Stimulated activated CD8-positive, alpha-beta memory T cell treated with anti-CD3 and anti-CD28 coated beads, Interleukin-15, amount 100 ng/mL, for 24 hours (primary cell): ENCODE measurements at places on chromosomes 2 and 18.

DNA sequence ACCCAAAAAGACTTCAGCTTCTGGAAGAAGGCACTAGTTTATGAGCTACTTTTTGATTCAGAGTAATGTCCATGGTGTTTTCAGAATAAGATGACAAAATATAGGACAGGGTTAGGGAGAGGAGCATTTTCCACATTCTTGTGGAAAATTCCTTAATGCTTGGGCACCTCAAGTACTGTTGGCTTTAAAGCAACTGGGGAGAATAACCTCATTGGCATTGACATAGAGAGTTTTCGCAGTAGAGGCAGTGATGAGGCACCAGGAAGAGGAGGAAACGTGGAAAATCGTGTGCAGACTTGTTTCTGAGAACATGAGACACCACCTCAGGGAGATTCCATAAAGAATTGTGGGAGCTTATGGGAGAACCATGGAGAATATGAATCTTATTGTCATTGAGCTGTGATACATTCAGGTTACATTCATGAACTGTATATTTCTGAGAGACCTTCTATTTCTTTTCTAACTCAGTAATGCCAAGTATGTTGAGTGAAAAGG, 929.0 kb upstream of the NRXN1 start:
- DNase-seq, result no peak

- no peak for DNase-seq
Observed at GRCh38 chr2:205766779-205767359, 84.6 kb downstream of the NRP2 start.

DNA sequence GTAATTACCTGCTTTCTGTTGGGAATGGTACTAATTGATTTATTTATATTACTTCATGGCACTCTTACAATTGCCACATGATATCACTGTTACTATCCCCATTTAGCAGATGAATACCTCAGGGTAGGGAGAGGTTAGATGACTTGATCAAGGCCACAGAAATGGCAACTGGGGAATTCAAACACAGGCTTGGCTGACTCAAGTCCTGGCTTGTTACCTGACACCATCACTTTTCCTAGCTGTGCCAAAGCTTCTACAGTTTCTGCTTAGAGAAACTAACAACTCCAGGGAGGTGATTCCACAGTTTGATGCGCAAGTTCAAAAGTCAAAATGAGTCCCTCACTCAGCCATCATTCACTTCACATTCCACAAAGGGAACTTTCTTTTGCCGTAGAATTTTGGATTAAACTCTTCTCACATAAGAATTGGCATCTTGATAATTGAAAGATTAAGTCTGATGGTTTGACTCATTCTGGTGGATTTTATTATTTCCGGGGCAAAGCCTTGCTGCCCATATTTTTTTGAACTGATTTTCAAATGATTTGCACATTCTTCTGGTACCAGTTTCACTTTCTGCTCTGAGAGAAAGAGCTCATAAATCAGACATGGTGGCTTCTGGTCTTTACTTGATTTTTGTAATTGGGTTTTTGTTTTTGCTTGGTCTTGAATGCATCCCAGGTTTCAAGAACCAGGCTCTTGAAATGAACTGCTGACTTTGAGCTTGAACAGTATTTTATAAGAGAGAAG, 656.8 kb downstream of the BCL11A start:
- no peak for DNase-seq

DNA sequence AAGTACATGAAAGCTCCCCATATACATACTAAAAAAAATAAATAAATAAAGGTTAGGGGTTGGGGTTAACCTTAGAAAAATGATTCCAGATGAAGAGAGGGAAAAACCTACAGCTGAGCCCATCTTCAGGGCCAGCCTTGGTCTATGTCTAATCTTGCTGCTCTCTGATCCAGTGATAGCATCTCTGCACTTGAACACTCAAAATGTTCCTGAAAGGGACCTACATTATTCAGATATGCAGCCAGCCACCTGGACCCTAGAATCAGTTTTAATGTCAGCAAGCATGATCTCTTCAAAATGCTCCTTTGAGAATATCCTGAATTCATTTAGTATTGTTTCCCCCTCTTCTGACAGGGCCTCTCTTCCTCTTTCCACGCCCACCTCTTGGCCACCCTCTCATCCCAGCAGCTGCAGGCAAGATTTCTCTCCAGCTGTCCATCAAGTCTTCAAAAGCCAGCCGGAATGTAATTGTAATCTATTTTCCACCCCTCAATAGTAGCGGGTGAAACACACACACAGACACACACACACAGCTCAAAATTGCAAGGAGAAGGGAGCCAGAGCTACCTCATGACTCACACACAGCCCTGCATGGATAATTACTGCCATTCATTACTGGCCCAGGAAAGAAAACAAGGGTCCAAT, 135.5 kb downstream of the MYO3B start:
- DNase-seq, result no peak

DNA sequence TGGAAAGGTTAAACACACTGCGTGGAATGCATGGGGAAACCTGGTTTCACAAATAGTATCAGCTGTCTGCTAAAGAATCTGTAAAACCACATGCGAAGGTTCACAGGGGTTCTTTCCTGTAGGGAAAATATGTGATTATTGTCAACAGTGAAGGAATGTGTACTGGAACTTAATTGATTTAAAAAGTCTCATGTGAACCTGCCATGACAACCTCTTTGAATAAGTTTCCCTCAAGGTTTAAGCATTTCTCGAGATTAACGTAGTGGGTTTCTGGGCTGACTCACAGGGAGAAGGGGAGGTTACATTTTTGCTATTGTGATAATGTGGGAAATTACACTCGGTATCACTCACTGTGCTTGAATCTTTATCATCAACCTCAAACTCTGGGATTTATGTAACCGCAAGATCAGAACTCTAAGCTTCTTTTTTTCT, 28.2 kb upstream of the IL1R1 start:
- DNase-seq, result no peak

GRCh38 chr2:187617905-187618304, 63.7 kb upstream of the TFPI start:
- DNase-seq, result no peak

- DNase-seq, result no peak
Observed at GRCh38 chr2:168136392-168136977, 110.9 kb downstream of the STK39 start.

DNA sequence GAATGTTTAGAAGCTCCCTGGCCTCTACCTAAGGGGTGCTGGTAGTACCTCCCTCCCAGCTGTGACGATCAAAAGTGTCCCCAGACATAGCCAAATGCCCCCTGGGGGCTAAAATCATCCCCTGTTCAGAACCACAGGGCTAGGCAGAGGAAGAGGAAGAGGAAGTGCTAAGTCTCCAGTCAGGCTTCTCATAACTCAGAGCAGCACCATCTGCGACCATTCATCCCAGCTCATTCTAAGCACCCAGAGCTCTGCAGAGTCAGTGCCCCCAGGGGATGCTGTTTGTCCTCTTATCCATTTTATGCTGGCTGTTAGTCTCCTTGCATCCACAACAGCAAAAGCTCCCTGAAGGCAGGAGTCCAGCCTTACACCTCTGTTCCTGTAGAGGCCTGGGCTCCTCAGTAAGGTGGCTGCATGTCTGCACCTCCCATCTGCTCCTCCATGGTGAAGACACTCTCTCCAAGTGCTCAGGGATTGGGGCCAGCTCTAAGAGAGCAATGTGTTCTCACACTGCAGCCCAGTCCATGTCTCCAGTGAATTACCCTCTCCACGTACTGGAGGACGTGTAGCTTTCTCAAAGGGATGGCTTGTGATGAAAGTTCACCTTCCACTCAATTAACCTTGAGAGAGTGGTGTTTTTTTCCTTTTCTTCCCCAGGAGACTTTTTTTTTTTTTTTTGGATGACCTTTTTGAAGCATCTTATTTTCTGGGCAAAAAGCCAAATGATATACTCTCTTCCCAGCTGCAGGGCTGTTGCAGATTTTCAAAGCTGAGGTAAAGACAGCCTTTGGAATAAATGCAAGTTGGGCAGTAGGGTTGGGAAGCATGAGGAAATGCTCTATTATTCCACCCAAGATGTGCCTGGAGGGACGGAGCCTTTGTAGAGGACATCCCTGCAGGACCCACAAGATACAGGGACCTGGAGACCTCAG, 158.9 kb upstream of the SLC14A2 start:
- DNase-seq, result no peak

DNA sequence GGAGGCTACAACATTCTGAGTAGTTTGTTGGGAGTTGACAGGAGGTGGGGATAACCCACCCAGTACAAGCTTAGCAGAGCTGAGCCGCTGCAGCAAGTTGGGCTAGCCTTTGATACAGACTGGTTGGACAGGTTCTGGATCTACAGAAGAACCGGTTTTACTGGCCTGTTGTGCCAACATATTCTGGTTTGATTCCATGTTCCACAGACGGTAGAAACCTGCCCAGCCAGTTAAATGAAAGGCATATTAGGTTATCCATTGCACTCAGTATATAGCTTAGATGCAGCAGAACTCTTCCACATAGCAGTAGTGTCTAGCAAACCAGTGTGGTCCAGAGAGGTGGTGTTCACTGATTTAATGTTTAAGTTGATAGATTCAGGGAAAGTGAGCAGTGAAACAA, 19.3 kb upstream of the RBBP8 start:
- DNase-seq, result no peak

GRCh38 chr2:174635015-174635593, 37.5 kb upstream of the WIPF1 start:
- DNase-seq, result no peak

DNA sequence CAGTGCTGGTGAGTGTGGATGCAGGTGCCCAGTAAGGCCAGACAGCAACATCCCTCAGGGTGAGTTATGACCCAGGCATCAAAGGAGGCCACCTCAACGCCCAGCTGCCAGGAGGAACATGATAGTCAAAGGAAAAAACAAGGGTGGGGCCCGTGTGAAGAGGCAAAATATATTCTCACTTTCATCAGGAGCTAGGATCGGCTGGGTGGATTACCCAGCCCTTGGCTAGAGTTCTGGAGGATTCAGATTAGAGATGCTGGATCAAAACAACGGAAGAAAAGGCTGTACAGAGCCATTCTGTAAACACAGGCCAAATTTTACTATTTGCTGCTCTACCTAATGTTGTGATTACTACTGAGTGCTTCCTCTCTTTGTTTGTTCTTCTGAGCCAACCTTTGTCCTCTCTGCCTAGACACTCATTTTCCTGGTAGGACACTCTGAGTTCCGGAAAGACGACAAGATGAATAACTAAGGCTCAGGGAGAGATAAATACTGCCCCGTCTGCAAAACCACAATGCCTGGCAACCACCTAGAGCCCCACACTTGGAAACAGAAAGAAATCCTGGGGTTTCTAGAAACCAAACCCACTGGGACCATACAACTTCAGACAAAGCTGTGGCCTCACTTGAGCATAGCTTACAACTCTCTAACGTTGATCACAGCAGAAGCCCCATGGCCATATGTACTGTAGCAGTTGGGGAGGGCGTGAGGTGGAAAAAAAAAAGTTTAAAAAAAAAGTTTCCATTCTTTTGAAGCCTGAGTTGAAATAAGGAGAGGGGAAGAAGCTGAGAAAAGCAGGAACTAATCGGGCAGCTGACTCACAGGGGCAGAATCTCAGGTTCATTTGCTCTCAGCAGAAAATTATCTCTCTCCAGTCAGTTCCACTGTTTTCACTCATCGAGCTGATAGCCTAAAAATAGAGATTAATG, 17.8 kb upstream of the PMAIP1 start:
- DNase-seq, result no peak

- no peak for DNase-seq
Observed at GRCh38 chr18:36572135-36572856, 256.5 kb downstream of the TPGS2 start.

GRCh38 chr18:58533766-58534165, 95.1 kb downstream of the ALPK2 start:
- DNase-seq, result no peak

DNA sequence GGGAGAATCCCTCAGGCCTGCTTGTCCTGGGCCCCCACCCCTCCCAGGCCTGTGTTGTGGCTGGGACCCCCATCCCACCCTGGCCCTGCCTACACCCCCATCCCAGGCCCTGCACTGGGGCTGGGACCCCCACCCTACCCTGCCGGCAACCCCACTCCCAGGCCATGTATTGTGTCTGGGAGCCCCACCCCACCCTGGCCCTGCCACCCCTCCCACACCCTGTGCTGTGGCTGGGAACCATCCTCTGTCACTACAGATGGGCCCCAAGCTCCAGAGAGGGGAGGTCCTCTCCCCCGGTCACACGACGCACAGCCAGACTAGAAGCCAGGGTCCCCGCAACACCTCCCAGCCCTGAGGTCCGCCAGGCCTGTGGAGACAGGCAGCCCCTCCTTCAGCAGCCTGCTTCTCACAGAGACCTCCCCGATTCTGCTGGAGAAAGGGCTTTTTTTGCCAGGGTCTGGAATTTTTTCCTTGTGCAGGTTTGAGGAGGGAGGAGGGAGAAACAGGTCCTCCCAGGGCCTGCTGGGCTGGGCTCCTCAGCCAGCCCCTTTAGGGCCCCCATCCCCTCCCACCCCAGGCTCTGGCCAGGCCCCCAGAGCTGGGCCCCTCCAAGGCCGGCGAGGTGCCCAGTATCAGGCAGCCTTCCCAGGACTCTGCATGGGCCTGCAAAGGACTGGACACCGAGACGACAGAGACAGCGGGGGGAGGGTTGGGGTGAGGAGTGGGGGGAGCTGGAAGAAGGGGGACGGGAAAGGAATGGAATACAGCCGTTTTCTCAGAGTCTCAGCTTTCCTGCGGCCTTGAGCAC, 28.0 kb downstream of the KIF1A start:
- no peak for DNase-seq

DNA sequence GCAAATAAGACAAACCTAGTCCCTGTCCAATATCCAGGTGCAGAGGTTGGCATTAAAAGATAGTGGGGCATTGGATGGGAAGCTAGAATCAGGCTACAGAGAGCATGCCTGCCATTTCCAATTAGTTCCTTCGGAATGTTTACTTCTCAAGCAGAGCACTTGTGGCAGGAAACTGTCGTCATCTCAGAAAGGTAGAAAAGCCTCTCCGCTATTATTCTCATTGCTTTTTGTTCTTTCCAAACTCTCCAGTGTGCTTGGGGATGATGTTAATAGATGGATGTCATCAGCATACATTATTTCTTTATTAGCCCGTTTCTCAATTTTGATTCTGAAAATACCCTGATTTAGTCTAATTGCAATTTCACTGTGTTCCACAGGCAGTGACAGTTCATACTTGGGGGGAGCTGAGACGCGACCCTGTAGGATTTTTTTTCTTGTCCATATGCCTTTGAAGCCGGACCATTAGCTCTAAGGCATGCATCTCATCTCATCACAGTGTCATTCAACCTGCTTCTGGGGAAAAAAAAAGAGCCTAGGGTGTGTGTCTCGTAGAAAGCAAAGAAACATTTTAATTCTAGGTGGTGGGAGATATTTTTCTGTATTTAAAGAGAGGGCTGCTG, 7.7 kb downstream of the ASB18 start:
- no peak for DNase-seq

DNA sequence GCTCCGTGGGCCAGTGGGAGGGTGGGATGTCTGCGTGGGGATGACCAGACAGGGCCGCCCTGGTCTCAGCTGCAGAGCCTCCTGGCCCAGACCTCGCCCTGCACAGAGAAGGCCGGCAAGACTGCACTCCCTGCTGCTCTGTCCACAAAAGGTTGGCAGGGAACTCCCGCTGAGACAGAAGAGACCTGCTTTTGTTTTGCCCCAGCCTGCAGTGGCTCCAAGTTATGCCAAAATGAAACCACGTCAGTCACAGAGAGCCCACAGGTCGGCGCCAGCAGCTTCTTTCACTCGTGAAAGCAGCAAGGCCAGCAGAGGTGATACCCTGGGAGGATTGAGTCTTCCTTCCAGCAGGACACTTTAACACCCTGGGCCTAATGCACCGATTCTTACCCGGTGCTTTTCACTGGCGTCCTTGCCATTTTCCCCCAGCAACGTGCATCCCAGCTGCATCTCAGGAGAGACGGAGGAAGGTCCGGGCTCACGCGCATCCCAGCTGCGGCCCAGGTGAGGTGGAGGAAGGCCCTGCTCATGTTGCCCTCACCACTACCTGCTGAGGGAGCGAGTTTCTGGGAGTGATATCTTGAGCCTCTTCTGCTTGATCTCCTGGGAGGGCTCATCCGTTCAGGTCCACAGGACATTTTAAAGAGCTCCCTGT, 22.1 kb upstream of the CTDP1 start:
- DNase-seq, result no peak
